ENCODE measurements at places on chromosomes 1 and 21.
A peak's percentile ranks its signal among the peaks of the same experiment; 100 is the strongest.

DNA sequence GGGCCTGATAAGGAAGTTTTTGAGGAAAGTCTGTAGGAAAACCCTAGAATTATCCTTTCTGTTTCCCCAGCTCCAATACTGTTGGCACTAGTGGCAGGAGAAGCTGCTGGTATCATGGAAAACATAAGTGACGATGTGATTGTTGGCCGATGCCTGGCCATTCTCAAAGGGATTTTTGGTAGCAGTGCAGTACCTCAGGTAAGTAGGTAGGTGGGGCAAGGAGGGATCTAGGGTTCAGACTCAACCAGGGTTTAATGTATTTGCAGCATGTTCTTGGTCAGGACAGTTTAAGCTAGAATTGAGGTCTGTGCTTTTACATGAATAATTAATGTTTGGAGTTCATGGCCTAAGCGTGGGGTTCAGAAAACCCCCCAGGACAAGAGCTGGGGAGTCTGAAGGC, 62.1 kb downstream of the KDM1A start:
- no peak for DNase-seq

DNA sequence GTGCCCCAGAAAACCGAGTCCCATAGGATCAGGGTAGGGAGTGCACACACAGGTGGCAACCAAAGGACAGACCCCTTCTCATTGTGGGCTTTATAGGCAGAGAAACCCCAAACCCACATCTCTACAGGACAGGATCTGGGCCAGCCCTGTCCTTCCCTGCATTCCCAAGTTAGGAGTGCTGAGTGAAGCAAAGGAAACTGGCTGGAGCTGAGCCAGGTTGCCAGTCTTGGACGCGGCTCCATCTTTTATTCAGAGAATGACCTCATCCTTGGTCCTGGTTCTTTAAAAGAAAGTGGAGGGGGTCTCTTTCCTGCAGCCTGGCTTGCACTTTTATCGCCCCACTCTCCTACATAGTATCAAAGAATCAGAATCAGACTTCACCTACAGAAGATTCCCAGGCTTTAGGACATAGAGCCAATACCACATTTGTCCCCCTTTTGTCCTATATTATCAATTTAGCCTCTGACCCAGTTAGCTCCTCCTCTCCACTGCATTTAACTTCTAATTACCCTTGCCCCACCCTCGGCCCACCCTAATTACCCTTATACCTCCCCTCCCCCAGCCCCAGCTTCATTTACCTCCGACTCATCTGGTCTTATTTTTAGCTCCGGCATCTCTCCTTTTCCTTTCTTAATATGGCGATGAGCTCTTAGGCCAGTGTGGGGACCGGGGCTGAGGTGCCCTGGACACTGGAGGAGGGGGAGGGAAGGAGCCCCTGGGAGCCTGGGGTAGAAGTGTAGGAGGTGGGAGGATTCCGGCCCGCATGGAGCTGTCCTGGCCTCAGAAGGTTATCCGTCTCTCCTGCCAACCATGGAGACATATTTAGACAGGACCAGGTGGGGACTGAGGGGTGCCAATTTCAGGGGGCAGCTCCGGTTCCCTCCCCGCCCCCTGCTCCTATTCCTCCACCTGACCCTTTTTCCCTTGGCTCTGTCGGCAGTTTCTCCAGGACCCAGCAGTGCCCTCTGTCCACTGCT, at the start of gene CASQ1:
Gene CASQ1, plus strand, starts transcription at position 927 of the 977 bp plus-strand sequence. CDS start 177 bp downstream, outside the sequence.
- DNase-seq: no peak

- DNase-seq: no peak
Observed at GRCh38 chr1:192939440-192939839, 119.7 kb downstream of the UCHL5 start.

GRCh38 chr1:212485913-212486618, 53.3 kb downstream of the NENF start:
- peak; percentile 64 for DNase-seq

DNA sequence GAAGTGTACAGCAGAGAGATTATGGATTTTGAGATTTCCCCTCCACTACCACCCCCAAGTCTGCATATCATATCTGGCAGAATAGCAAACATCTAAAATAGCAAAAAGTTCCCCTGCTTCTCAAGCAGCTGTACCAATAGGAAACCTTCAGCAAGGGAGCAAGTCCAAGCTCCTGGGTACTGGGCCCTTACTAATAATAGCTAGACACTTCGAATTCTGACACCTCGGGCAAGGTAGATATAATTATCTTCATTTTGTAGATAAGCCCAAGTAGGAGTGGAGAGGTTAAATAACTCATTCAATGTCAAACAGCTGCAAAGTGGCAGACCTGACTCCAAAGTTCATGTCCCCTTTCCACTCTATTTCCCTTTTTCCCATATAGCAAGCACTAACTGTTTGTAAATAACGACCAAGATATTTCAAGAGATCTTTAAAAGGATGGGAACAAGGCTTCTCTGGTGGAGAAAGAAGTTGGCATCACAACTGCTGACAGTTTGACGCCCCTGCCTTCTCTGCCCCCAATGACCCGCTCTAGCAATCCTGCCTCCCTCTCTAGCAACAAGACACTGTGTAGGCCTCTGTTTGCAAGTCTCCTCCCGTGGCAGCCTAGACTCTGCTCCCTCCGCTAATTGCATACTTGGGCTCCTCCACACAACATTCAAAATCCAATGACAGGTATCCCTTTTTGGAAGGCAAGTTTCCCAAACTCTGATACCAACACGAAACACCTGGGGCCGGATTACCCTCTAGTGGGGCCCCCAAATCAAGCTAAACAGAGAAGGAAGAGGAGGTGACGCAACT, 18.7 kb upstream of the ADAR start:
- DNase-seq: no peak

GRCh38 chr1:173341307-173341706, 134.2 kb upstream of the TNFSF4 start:
- DNase-seq: no peak

DNA sequence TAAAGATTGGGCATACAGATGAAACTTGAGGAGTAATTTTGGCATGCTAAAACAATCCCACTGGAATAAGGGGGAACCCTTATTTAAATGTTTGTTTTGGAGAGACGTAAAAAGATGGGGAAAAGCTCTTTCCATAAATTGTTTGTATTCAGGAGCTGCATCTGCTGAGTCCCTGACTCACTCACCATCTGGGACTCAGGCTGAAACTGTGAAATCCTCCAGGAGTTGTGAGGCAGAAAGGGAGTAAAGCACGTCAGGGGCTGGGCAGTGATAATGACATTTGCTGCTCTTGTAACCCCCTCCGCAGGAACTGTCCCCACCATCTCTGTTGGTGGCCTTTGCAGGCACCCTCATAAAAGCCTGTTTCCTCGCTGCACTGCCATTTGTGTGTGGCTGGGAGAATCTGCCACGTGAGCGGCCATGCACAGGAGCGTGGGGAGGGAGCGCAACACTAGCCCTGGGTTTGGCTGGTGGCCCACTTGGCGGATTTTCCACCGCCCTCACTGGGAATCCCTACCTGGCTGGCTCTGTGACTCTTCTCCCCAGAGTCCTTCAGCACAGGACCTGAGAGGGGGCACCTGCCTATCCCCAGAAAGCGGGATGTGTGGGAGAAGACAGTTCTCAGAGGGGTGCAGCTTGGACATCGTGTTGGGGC, 45.3 kb downstream of the ZSCAN20 start:
- no peak for DNase-seq
